ENCODE measurements at places on chromosomes 3 and 15. TPM values are rescaled to one million over a fixed set of nuclear protein-coding genes. Genes with fewer than 3 reads are reported as not detected.
A peak's percentile ranks its signal among the peaks of the same experiment; 100 is the strongest.

DNA sequence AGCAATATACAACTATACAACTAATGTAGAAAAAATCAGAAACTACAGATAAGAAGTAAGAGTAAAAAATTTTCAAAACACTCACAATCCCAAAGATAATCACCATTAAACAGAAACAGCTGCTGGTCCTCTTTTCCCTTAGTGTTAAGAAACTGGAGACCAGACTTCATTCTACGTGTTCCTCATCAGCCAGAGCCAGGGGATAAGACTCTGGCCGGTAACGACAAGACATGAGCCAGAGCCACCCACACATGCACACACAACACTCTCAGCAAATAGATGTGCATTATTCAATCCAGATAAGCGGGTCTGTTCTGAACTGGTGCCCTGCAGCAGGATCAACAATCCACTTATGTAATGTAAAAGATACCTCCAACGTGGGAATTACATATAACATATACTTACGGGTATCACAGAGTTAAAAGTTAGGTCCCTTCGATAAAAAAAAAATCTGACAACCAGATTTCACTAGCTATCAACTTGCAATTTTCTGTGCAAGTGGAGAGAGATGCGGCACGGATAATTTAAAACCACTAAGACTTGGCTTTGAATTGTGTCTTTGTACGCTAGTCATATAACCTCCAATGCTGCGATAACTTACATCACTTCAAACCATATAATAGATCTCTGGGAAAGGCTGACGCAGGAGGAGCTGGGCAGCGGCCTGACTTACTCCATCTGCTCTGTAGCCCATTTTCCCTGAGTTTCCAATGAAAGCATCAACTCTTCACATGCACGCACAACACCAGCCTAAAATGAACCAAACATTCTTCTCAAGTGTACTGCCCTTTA, 17.8 kb downstream of the PRICKLE2 start:
- no peak for DNase-seq

DNA sequence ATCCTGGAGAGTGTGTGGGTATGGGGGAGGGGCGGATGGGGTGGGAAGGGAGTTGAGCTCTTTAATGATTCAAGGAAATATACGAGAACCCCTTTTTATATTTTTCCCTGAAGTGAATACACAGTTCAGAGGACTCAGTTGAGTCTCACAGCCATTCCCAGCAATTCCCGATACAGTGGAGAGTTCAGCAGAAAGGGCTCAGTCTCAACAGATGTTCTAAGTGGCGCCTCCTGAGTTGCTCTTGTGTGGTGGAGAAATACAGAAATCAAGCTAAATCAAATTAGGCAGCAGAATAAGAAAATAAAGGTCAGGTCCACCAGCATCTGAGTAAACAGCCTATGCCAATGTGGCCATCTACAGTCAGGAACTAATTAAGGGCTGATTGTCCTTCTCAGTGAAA, 372.1 kb downstream of the NR2F2 start:
- DNase-seq = no peak

GRCh38 chr15:48955967-48956366, 7.8 kb downstream of the SHC4 start:
- DNase-seq = no peak

- no peak for DNase-seq
These were observed 18.3 kb downstream of the PPARG start for GRCh38 chr3:12307136-12307535.

- peak; percentile 93 for DNase-seq
These were observed 108.8 kb downstream of the XXYLT1 start for GRCh38 chr3:195162033-195162669.

- no peak for DNase-seq
These were observed 177.8 kb downstream of the WNT5A start for GRCh38 chr3:55309336-55309735.

GOLGA6B gene
- total RNA-seq = not detected

All from hematopoietic multipotent progenitor cell (in vitro differentiated cells).